ENCODE measurements at places on chromosomes 7 and 10.

DNA sequence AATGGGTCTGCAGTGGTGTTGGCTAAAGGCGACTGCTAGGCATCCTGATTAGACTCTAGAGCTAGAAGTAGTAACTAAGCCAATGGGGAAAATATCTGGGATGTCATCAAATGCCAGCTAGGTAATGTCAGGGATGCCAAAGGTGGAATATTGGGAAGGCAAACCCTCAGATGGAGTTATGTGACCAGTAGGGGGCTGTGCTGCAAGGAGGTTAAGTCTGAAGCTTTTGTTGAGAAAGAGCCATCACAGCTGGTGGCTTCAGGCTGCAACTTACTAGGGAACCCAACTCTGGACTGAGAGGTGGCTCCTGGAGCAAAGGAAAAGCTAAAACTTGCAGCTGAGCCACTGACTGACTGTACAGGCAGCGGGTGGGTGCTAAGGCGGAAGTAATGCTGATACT, 576.9 kb upstream of the GHITM start:
- DNase-seq: no peak

- DNase-seq: no peak
Observed at GRCh38 chr7:26346611-26347203, 55.0 kb downstream of the SNX10 start.

DNA sequence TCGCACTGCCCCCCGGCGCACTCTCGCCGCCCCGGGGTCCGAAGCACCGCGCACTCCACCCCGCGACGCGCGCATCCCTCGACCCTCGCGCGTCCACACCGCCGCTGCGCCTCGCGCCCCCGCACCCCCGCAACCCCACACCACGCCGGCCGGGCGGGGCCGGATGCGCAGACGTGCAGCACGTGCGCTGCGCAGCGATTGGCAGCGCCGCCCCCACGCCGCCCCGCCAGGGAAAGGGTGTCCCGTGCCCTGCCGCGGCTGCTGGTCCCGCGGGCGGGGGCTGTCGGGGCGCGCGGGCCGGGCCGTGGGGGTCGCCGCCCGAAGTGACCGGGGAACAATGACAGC, 53.7 kb upstream of the KDM7A start:
- no peak for DNase-seq

GRCh38 chr7:131072505-131073091, 255.1 kb upstream of the MKLN1 start:
- DNase-seq: peak; percentile 68

DNA sequence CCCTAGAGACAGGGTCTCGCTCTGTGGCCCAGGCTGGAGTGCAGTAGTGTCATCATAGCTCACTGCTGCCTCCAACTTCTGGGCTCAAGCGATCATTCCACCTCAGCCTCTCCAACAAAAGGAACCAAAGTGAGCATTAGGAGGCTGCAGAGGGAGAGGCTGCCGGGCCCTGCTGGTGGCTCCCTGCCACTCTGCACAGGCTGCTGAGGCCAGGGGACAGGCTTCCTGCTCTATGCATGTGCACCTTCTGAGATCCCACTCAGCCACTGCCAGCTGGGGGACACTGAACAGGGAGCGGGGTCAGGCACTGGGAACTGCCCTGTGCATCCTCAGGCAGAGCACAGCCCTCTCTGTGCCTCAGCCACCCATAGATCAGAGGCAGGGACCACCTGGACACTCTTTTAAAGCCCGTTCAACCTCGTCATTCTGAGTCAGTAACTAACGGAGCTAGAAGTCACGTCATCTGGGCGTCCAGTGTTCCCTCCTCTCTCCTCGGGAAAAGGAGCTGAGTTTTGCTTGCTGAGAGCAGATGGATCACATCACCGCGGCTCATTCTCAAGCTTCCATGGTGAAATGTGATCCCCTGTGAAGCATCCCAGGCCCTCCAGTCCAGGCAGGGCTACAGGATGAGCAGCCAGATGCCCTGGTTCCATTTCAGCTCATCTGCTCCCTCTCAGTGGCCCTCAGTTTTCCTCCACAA, 109.6 kb downstream of the MYL10 start:
- DNase-seq: peak; percentile 39

GRCh38 chr10:62870866-62871265, 54.7 kb upstream of the EGR2 start:
- no peak for DNase-seq

DNA sequence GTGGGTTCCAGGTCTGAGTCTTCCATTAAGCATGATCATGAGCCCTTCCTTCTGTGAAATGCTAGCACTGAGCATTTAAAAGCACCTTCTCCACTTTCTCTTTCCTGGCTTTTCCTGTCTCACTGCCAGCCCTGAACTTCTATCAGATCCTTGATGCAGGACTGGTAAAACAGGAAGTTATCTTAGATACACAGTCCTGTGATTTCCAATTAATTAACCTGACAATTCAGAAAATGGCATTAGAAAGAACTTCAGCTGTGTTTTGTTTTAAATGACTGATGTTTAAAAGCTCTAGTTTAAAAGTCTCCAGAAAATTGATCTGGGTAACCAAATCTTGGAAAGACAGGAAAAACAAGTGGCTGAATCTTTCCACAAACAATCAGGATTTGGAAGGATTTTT, 79.0 kb upstream of the MACROH2A2 start:
- DNase-seq: peak; percentile 19

DNA sequence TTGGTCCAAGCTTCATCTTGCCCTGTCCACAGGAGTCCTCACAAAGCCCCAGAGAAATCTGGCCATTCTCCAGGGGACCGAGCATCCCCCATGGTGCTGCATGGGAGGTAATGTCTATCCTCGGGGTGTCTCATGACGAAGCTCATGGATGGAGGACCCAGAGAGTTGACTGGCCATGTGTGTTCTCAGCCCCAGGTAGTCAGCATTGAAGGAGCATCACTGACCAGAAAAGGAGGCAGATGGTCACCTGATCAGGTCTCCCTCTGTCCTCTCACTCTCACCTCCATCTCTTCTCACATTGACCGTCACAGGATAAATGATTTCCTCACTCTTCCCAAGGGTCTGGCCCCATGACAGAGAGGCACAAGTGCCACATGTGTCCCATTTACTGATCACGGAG, 33.4 kb upstream of the GDF10 start:
- DNase-seq: no peak
